Natural killer cell (primary cell): ENCODE measurements at places on chromosomes 2 and 18.

DNA sequence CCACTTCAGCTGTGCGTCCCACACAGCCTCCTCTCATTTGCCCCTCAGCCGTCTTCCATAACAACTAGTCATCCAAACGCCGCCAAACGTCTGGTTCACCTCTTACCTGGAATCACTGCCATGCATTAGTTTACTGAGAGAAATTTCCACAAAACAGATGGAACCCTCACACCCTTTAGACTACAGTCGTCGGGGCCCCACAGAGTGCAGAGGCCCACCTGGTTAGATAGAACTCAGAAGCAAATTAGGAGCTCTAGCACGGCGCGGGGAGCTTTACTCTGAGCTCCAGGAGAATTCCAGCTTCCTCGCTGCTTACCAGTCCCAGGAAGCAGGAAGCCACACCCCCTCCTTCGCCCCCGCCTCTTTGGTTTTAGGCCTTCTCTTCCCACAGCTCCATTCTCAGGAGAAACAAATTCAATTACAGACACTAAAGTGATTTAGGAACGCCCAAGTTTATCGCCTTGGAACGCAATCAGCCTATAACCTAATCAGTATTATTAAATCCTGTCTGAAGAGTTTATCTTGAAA lies 9.4 kb downstream of the RNU2-63P start:
- no peak overlapping the region for H3K4me3 ChIP-seq
- peaks cover 1% of the 10 kb centered on the region for H3K4me1 ChIP-seq
- H3K27me3 ChIP-seq, result no peaks in the 10 kb centered on the region
- H3K27ac ChIP-seq, result no peak overlapping the region

GRCh38 chr2:96137321-96138178 lies 752 bp downstream of the ASTL start:
- DNase-seq, result no peak
- no peaks in the 10 kb centered on the region for H3K27me3 ChIP-seq
- peaks cover 39% of the 10 kb centered on the region for H3K4me1 ChIP-seq
- H3K36me3 ChIP-seq, result peaks cover 8% of the 10 kb centered on the region
- no peak overlapping the region for H3K27ac ChIP-seq

DNA sequence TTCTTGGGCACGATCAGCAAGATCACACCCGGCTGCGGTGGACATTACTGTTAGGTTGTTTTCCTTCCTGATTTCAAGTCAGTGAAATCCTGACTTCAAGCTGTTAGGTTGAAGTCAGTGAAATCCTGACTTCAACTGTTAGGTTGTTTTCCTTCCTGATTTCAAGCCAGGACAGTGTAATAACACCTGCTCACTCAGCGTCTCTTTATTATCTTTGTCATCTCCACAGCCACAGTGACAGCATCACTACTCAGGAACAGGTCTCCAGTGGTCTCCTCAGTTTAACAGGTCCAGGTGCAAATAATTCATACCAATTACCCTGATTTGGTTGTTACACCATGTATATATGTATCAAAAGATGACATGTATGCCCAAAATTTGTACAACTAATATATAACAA lies 208.1 kb upstream of the REG3G start:
- DNase-seq, result no peak
- no peak overlapping the region for H3K27ac ChIP-seq
- H3K27me3 ChIP-seq, result no peaks in the 10 kb centered on the region
- no peak overlapping the region for H3K4me3 ChIP-seq
- no peaks in the 10 kb centered on the region for H3K36me3 ChIP-seq

DNA sequence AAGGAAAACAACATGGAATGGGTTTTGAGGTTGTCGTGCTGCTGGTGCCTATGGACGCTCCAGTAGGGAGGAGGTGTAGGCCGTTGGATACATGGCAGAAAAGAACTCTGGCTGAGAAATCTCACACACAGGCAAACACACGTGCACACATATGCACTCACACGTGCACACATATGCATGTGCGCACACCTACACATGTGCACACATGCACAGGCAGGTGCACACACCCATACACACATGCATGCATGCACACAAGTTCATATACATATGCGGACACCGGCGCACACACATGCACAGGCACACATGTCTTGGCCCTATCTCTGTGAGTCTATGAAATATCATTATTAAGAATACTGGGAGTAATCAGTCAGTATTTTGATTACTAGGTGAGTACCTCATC lies 150.4 kb downstream of the LRRC30 start:
- H3K27me3 ChIP-seq, result no peaks in the 10 kb centered on the region
- no peaks in the 10 kb centered on the region for H3K4me1 ChIP-seq
- no peak for DNase-seq
- H3K27ac ChIP-seq, result no peak overlapping the region
- H3K4me3 ChIP-seq, result no peak overlapping the region

DNA sequence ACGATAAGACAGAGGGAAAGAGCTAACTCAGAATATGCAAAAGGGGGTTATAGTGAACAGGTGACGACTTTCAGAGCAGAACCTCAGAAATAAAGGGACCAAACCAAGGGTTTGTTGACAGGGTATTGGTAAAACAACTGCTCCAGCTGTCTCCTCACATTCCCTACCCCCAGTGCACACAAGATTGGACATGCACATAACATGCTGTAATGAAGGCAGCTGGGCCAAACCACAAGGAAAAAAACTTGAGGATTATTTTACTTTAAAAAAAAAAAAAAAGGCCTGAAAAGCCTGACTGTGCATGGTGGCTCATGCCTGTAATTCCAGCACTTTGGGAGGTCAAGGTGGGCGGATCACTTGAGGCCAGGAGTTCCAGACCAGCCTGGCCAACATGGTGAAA lies 3.5 kb downstream of the RBM43 start:
- no peak overlapping the region for H3K4me3 ChIP-seq
- no peaks in the 10 kb centered on the region for H3K27me3 ChIP-seq
- peaks cover 5% of the 10 kb centered on the region for H3K36me3 ChIP-seq
- H3K4me1 ChIP-seq, result peaks cover 10% of the 10 kb centered on the region

GRCh38 chr2:118527571-118527970 lies 319.9 kb downstream of the EN1 start:
- DNase-seq, result no peak
- H3K36me3 ChIP-seq, result no peaks in the 10 kb centered on the region
- H3K4me3 ChIP-seq, result no peak overlapping the region
- H3K27me3 ChIP-seq, result no peaks in the 10 kb centered on the region
- H3K4me1 ChIP-seq, result no peaks in the 10 kb centered on the region
- H3K27ac ChIP-seq, result no peak overlapping the region

- no peak overlapping the region for H3K27ac ChIP-seq
- H3K4me3 ChIP-seq, result no peak overlapping the region
- no peaks in the 10 kb centered on the region for H3K36me3 ChIP-seq
- H3K4me1 ChIP-seq, result peaks cover 46% of the 10 kb centered on the region
Measured at GRCh38 chr2:43104763-43105162, 121.6 kb downstream of the ZFP36L2 start.
